ENCODE measurements at places on chromosomes 2 and 18.
A peak's percentile ranks its signal among the peaks of the same experiment; 100 is the strongest.

DNA sequence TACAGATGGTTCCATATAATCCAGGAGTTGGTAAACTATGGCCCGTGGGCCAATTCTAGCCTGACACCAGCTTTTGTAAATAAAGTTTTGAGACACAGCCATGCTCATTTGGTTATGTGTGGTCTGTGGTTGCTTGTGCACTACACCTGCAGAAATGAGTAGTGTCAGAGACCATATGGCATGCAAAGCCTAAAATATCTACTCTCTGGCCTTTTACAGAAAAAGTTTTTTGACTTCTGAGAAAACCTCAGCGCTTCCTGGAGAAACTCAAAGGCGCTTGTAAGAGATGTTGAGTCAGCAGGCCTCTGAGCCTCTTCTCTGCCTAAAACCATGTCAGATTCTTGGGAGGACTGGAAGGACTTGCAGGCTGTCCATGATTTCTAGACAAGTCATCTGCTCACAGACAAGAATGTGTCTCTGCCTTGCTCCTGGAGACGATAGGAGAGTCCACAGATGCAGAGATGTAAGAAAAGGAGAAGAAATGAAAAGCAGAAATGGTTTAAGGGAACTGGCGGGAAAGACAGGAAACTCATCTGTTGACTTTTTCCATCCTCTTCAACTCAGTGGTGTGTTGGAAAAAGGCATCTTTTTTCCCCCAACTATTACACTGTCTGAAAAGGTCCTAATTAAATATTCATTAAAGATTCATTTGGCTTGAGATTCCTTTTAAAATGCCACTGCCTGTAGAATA, 5.2 kb downstream of the TTC39C start:
- no peak for DNase-seq

DNA sequence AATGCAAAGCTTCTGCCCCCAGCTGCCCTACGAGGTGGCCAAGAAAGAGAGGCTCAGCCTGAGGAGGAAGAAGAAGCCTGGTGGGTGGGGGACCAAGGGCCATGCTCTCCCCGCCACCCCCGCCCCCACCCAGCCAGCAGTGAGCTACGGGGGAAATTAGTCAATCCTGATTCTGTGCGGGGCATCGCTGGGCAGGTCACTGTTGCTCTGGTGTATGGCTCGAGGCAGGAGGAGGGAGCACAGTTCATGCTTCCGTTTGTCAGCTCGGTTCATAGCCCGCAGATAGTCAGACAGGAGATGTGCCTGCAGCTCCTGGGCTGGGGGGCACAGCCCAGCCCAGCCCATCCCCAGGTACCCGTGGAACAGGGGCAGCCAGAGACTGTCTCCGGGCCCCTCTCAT, 17.1 kb downstream of the RAMP1 start:
- DNase-seq: no peak

GRCh38 chr2:10688921-10689807, 611 bp downstream of the NOL10 start:
- peak; percentile 52 for DNase-seq

- DNase-seq: no peak
Observed at GRCh38 chr18:35477497-35477896, 20.3 kb downstream of the INO80C start.

DNA sequence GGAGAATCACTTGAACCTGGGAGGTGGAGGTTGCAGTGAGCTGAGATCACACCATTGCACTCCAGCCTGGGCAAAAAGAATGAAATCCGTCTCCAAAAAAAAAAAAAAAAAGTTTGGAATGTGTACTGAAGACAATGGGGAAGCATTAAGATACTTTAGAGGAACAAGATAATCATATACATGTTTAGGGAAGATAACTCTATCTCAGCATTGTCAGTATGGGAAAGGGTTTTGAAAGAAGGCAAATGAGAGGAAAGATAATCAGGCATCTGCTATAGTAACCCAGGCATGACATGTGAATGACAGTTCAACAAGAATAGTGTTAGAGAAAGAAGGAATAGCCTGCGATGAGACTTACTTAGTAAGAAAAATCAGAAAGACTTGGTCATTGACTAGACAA, 112.0 kb downstream of the ATAD2B start:
- no peak for DNase-seq

- no peak for DNase-seq
Observed at GRCh38 chr18:67133669-67134068, 382.9 kb downstream of the DSEL start.

DNA sequence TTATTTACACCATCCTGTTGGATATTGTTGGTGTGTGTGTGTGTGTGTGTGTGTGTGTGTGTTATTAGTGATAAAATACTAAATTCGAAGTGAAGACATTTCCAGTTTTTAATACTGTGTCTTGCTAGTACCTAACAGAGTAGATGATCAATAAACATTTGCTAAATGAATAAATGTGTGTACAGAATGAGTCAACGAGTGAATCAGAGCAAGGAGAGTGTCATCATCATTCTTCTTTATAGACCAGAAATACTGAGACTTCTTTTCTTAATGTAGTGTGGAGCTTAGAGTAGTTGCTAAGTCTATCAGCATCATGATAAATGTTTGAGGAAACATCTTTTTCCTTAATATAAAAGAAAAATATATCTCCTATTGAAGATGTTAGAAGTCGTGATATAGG, 169.7 kb upstream of the SATB2 start:
- no peak for DNase-seq

GRCh38 chr2:62939735-62940491, 110.7 kb upstream of the OTX1 start:
- DNase-seq: no peak

- no peak for DNase-seq
Observed at GRCh38 chr2:197847651-197848401, 43.4 kb downstream of the PLCL1 start.

- DNase-seq: no peak
Observed at GRCh38 chr2:83689402-83689801, 769.7 kb downstream of the SUCLG1 start.

GRCh38 chr2:29223851-29224692, 108.9 kb downstream of the CLIP4 start:
- DNase-seq: peak; percentile 7

DNA sequence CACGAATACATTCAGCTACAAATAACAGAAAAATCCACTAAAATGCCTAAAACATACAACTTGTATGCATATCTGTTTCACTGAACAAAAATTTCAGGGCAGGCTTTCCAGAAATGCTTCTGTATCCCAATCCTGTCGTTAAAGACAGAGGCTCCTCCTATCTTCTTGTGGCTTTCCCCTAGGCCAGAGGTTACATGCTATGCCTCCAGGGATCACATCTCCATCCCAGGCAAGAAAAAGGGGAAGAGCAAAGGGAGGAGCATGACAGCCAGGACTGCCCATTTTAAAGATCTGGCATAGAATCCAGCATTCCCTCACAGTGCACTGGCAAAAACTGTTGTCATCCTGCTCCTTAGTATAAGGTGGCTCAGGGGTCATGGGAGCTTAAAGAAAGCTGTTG, 268.7 kb upstream of the SETBP1 start:
- DNase-seq: no peak

DNA sequence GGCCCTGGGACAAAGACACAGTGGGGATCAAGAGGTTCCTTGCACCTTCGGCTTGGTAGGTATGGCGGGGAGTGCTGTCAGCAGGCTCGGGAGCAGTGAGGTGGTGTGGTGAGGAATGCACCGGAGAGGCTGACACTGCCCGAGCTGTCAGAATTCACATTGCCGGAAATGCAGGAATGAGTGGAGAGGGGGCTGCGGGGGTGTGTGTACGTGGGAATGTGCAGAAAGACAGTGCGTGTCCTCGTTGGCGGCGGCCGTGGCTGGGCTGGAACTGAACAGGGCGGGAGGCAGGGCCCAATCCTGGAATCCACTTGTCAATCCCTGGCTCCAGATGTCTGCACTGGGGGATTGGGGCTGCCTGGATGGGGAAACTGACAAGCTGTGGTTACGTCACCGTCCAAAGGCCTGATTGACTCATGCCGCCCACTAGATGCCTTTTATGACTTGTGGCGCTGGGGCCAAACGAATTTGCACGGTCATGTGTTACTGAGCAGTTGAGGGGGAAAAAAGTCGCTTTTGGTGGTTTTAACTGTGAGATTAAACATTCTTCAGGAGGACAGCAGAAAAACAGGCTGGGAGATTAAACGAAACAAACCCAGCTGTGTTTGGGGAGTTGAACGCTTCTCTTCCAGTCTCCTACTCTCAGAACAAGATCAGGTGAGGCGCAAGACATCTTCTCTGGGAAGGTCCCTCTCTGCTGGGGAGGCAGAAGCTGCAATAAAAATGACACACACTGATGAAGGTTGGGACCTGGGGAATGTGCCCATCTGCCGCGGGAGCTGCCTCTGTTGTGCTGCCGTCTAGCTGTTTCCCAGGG, 189.4 kb upstream of the GLI2 start:
- DNase-seq: no peak

- no peak for DNase-seq
Observed at GRCh38 chr2:74205596-74205995, 7.2 kb downstream of the MTHFD2 start.

GRCh38 chr2:48471048-48471474, 58.9 kb upstream of the STON1 start:
- no peak for DNase-seq

- DNase-seq: no peak
Observed at GRCh38 chr18:50096766-50097435, 98.0 kb downstream of the MYO5B start.

- no peak for DNase-seq
Observed at GRCh38 chr2:96547203-96547641, 10.7 kb downstream of the ARID5A start.

DNA sequence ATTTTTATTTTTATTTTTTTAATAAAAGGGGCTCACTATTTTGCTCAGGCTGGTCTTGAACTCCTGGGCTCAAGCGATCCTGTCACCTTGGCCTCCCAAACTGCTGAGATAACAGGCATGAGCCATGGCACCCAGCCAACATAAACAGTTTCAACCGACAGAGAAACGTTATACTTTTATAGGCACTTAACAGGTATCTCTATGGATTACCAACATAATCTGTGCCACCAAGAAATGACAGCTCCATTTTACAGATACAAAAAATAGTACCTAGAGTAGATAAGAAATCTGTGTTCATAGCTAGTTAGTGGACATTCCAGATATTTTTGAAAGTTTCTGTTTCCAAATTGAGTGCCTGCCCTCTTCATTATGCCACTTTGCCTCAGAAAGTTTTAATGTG, 1316.7 kb downstream of the LRP1B start:
- no peak for DNase-seq

GRCh38 chr18:54351186-54351585, 6.5 kb downstream of the STARD6 start:
- DNase-seq: no peak

GRCh38 chr18:6566338-6566911, 151.7 kb upstream of the L3MBTL4 start:
- no peak for DNase-seq

- no peak for DNase-seq
Observed at GRCh38 chr18:78596794-78597345, 382.7 kb upstream of the SALL3 start.

GRCh38 chr2:235131334-235132305, 179.8 kb downstream of the SH3BP4 start:
- DNase-seq: no peak

DNA sequence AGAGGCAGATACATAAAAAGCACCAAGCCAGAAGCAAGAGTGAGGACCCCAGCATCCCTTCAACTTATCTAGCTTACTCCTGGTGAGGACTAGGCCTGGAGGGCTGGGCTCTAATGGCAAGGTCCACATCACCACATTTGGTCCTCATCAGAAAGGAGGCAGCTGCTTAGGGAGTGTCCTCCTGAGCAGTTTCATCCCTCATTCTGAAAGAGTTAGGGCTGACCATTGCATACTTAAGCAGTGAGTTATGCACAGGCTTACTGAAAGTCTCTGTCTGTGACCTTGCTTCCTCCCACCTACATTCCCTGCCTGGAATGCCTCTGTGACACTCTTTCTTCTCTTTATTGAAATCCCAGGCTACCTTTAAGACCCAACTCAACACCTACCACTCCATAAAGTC, 301.8 kb upstream of the ACVR2A start:
- no peak for DNase-seq

GRCh38 chr18:25075783-25076182, 276.2 kb downstream of the ZNF521 start:
- no peak for DNase-seq

- no peak for DNase-seq
Observed at GRCh38 chr2:128444121-128444771, 125.6 kb upstream of the HS6ST1 start.

DNA sequence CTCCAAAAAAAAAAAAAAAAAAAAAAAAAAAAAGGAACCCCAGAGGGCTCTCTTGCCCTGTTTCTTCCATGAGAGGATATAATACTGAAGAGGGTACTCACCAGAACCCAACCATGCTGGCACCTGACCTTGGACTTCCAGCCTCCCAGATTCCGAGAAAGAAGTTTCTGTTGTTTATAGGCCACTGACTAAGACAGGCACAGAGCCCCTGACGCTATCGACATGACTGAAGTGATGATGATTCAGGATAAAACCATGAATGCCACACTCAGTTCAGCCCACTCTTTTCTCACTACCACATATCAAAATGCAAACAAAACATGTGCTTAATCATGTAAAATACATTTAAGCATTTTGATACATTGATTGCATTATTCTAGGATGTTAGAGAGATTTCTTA, 66.1 kb upstream of the CDCA7 start:
- DNase-seq: no peak

DNA sequence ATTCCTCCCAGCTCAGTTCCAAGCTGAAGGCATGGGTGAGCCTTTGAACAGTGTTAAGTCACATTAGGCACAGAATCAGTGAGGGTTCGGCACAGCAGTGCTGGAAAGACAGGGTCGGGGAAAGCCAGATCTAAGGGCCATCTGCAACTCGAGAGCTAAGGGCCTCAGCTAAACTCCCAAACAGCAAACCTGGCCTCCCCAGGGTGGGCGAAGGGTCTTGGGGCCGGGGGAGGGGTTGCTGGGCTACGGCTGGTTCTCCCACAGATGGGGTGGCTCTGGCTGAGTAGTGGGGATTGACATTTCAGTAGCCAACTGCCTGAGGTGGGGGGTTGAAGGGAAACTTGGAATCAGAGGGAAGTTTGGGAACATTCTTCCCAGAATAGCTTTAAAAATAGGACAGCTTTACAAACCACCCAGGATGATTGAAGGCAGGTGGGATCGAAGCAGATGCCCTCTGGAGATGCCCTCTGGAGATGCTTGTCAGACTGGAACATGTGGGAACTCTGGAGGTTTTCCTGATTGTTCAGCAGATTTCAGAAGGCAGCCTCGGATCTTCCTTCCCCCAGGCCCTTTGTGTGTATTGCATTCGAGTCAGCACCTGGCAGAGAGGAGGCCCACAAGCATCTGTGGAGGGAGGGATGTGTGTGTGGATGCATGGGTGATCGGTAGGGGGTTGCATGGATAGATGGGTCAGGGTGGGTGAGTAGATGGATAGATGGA, 156.4 kb downstream of the SMAD7 start:
- DNase-seq: no peak

DNA sequence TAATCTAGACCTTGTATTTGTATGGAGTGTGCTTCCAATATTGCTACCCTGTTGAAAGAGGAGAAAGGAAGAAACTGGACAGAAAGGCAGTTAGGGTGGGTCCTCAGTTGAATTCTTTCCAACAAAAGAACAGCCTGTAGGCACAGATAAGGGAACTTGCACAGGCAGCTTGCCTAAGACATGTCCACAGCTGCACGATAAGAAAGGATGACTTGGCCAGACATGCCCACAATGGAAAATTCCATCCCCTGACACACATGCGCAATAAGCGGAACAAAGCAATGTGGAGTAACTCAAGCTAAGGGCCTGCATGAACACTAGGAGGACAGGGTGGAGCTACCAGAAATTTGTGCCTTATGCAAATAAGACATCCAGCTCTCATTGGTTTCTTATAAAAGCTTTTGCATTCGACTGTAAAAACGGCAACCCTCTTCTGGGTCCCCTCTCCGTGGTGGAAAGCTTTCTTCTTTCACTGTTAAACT, 1084.7 kb upstream of the NXPH2 start:
- no peak for DNase-seq

All from substantia nigra (tissue), 51 donors.